ENCODE measurements at places on chromosomes 6 and 20.
A peak's percentile ranks its signal among the peaks of the same experiment; 100 is the strongest.

DNA sequence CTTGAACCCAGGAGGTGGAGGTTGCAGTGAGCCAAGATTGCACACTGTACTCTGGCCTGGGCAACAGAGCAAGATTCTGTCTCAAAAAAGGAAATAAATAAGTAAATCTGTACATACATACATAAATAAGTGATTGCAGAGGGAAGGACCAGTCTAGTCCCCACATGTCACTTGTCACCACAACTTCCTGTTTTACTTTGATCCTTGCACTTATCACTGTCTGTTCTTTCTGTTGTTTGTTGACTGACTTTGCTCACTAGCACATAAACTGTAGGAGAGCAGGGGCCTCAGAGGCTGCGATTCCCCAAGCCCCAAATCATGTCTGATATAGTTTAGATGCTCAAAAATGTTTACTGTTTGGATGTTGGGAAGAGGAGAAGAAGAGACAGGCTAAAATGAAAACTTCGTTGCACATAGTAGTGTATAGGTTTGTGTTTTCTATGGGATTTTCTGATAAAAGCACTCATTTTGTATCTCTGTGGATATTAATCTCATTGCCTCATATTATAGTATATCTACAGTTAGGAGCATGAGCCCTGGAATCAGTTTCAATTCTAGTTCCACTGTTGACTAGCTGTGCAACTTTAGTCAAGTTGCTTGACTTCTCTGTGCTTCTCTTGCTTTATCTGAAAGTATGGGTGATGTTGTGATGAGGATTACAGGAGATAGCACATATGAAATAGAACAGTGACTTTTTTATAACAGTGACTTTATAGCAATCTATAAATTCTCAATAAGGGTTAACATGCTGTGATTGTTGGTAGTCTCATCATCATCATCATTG is 165.0 kb downstream of the TBC1D7 start:
- no peak for DNase-seq

GRCh38 chr6:3711776-3712175 is 39.7 kb downstream of the PXDC1 start:
- DNase-seq, result no peak

- DNase-seq, result no peak
Observed at GRCh38 chr6:20129290-20130088, 82.8 kb downstream of the MBOAT1 start.

- DNase-seq, result peak; percentile 79
Observed at GRCh38 chr20:11675920-11676629, 241.6 kb upstream of the BTBD3 start.

- DNase-seq, result no peak
Observed at GRCh38 chr20:50456452-50457324, 53.5 kb upstream of the PTPN1 start.

- DNase-seq, result no peak
Observed at GRCh38 chr6:63683071-63683603, 47.5 kb downstream of the PHF3 start.

- no peak for DNase-seq
Observed at GRCh38 chr6:39909701-39910100, 24.6 kb downstream of the MOCS1 start.

DNA sequence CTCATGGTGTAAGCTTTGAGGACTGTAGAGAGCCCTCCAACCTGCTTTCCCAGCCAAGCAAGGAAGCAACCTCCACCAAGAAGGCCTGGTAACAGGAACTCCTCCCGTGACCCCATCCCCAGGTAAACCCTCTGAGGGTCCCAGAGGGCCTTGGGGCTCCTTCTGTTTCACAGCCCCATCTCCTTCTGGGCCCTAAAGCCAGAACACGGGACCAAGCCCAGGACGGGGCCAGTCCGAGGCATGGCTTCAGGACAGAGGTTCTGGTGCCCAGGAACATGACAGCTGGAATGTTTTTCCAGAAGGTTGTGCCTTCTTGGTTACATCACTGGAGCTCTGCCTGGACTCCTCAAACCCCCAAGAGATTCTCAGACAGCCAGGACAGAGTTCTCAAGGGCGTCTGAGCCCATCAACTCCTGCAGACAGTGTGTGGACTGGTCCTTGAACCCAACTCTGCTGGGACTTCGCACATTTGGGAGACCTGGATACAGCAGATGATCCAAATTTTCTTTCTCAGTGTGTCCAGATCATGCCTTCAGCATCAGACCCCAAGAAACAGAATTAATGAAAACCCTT is 43.1 kb downstream of the RRBP1 start:
- no peak for DNase-seq

DNA sequence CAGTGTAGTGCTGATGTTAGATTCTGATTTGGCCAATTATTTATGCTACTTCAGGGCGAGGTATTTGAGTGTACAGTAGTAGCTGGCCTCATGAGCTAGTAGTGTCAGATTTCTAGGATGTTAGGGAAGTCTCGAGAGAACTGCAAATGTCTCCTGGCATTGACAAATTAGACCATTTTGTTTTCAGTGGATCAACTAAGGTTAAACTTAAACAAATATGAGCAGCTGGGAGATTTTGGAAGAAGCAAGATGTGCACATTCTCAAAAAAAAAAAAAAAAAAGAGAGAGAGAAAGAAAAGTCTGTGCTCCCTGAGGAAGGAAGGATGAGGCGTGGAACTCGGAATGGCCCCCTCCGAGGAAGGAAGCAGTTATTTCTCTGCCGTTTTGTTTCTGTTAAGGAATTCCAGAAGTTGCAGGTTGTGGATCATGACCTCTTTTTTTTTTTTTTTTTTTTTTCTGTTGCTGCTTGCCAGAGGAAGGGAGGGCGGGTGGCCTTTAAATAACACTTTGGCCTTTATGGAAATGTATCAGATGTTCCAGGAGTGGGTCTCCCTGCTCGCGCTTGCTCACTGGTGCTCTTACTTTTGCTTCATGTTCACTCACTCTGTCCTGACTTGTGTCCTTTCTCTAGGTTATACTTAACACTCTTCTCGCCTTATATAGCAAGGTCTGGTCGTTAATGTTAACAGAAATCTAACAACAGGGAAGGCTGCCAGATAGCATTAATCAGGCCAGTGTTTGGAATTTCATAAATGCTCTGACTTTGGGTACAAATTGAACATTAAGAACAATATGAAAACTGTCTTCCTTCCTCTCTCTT is 124.4 kb downstream of the TCP11 start:
- DNase-seq, result peak; percentile 27

DNA sequence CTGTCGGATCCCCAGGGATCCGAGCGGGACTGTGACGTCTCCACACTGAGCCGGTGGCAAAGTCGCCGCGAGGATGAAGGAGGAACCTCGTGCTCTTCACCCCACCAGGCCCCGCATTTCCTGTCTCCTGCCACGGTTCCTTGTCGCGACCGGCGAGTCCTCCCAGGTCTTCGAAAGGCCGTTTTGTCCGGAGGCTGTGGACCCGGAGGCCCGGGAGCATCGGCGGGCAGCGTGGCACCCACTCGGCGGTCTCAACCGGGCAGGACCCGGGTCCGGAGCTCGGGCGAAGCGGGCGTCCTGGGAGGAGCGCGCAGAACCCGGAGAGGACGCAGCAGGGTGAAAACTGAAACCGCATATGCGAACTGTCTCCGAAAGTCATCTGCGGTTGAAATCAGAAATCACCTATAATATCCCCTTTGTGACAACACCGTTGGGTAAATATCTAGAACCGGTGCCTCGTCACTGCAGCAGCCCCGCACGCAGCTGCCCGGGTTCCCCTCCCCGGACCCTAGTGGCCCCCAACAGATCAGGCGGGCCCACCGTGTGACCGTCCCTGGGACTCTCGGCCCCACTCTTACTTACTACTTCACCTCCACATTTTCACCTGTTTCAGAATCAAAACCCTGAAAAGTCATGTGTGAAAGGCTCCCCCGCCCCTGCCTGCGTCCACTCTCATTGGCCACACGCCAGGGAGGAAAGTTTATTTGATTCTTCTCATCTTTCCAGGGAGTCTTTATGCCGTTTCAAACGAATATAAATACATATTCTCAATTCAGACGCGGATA is 3.1 kb upstream of the ULBP2 start:
- DNase-seq, result no peak

GRCh38 chr6:113750151-113750855 is 106.8 kb upstream of the MARCKS start:
- no peak for DNase-seq

- no peak for DNase-seq
Observed at GRCh38 chr6:75791881-75792280, 42.8 kb downstream of the MYO6 start.

GRCh38 chr6:160042788-160043301 is 74.0 kb downstream of the IGF2R start:
- DNase-seq, result no peak

- no peak for DNase-seq
Observed at GRCh38 chr6:95723638-95724037, 146.3 kb downstream of the MANEA start.

- DNase-seq, result no peak
Observed at GRCh38 chr6:129647044-129647443, 62.9 kb downstream of the ARHGAP18 start.

DNA sequence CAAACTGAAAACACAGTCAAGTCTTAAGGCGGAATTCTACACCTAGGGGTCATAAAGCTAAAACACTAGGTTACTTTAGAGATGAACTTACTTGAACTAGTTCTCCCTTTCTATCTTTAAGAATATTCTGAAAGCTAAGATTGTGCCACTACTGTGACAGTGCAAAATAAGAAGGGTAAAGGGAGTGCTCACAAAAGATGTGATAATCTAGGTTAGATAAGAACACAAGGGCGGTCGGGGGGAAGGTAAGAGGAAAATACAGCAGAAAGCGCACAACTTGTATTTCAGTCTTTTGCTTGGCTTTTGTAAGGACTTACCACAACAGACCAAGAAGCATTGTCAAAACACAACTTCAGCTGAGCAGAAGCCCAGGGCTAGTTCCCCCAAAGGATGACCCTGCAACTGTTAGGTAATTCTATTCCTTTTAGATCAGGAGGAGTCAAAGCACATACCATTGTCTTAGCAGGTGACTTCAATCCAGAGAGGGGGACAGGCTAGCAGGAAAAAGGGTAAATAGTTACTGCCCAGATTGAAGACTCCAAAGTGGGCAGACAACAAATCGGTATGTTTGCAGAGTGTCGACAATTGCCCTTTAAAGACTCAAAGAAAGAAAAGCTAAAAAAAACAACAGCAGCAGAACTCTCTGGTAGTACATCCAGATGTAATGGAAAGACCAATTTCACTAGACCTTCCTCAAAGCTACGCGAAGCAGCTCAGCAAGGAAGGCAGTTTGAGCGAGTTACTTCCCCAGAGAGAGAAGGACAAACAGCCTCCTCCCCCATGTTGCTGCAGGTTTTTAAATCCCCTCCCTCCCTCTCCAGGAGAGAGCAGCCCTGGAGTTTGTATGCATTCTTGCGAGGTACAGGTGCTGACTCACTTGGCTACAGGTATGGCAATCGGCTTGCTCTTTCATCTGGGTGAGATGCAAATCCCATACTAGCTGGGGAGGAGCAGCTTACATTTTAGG is 59.0 kb downstream of the RIPOR2 start:
- DNase-seq, result no peak

- no peak for DNase-seq
Observed at GRCh38 chr6:75775219-75775618, 26.2 kb downstream of the MYO6 start.

DNA sequence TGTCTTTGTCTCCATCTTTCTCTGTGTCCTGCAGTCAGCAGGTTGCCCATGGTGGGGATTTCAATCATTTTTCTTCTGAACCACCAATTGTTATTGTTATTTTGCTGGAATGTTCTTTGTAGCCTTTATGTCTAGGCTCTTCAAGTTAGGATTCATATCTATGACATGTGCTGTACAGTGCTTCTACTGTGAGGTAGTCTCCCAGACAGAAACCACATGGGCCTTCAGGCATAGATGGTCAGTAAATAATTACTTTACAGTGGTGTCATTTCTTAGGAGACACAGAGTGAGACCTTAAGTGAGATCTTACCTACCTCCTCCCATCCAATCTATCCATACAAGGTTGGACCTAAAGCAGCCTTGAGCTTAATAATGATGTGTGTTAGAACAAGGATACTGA is 265.5 kb downstream of the ZFAND3 start:
- no peak for DNase-seq

DNA sequence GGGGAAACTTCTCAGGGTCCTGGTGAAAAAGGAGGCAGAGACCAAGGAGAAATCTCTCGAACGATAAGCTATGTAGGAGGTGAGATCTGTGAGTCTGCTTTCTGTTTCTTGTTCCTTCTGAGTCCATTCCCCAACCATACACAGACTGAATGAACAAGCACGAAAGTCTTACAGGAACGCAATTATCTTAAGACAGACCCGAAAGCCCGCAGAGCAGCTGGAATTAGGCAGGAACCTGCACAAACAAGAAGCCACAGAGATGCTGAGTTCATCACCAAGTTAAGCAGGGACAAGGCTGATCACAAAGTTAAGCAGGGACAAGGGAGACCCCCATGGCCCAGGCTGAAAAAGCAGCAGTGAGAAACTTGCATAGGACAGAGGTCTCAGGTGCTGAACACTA is 21.4 kb upstream of the NELFCD start:
- no peak for DNase-seq

GRCh38 chr20:9739991-9740390 is 98.9 kb downstream of the PAK5 start:
- no peak for DNase-seq

- DNase-seq, result no peak
Observed at GRCh38 chr6:166540631-166541331, 45.7 kb downstream of the RAMACL start.

DNA sequence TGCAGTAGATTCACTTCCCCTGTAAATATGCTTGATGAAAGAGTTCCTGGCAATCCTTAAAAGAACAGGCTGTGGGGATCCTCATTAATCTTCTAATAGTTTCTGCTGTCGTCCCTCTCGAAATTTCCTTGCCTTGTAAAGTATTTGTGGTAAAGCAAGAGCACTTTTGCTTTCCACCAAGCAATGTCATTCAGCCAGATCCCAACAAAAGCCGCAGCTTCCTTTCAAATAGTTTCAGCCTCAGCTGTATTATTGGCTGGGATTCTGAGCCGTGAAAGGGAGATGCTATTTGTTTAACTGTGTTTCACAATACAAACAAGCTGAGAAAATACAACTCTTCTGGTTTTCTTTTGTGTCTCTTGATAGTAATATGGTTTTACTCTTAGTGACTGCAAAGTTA is 48.9 kb upstream of the EPHA7 start:
- peak; percentile 95 for DNase-seq

DNA sequence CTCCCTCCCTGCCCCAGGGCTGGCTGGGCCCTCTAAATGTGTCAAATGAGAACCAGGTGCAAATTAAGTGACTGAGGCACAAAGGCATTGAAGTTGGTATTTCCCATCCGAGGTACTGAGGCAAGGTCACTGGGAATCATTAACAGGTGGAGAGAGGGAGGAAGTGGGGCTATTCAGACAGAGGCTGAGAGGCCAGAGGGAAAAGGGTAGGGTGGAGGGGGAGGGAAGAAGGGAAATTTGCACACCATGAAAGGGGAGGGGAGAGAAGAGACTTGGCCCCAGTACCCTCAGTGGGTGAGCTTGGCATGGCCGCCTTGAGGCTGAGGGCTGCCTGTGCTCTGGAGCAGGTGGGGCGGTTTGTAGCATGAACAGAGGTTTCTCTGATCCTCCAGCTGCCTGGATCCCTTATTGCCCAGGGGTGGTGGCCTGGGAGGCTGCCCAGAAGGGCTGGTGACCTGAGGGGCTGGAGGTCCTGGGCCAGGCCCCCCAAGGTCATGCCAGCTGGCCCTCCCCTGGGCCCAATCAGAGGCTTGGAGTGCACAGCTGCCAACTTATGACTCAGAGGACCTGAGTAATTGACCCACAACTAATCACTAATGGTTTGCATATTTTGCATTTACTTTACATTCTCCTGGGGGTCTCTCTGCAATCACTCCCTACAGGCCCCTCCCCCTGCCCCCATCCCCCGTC is 40.3 kb upstream of the ZFAND3 start:
- no peak for DNase-seq

- no peak for DNase-seq
Observed at GRCh38 chr6:25132934-25133333, 146.2 kb upstream of the CARMIL1 start.

- DNase-seq, result peak; percentile 48
Observed at GRCh38 chr20:13819885-13820645, 35.2 kb downstream of the NDUFAF5 start.
